Gastroesophageal sphincter (tissue), 4 donors: ENCODE measurements at places on chromosomes 16 and 17. TPM values are rescaled to one million over a fixed set of nuclear protein-coding genes. Genes with fewer than 3 reads are reported as not detected.

DNA sequence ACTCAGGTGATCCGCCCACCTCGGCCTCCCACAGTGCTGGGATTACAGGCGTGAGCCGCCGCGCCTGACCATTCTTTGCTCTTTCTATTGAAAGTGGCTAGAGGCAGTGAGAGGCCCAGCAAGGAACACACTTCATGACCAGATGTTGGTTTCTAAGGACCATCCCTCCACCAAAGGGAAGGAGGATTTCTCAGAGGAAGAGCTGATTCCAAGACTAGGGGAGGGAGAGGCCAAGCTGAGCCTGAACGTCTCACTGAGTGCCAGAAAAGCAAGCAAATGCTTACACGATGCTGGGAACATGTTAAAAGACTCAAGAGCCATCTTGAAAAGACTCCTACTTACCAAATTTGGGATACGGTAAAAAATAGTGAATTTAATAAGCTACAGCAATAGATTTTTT is 79.2 kb downstream of the MRM3 start:
- peak; percentile 50 for ATAC-seq
- no peak overlapping the region for H3K4me3 ChIP-seq
- H3K27me3 ChIP-seq: no peaks in the 10 kb centered on the region
- H3K4me1 ChIP-seq: no peaks in the 10 kb centered on the region

DNA sequence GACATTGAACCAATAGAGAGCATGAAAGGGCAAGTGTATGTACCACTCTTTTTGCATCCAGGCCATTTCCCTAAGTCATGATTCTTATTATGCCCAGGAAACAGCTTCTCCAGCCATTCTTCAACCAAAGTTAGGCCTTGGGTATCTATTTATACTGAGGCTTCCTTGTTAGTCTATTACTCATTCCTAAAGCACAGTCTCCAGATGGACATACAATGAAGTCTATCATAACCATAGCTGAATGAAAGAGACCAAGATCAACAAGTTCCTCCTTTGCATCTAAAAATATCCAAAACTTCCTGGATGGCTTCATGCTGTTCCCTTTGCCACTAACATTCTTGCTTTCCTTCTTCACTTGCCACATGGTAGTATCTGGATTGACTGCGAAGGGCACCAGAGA is 265.9 kb downstream of the CDH8 start:
- ATAC-seq: no peak
- H3K36me3 ChIP-seq: no peaks in the 10 kb centered on the region
- no peaks in the 10 kb centered on the region for H3K4me1 ChIP-seq
- no peak overlapping the region for H3K27ac ChIP-seq

Gene NQO1
- 51.3 TPM for total RNA-seq

Gene ASB16
- 5.5 TPM for total RNA-seq
